Mammary epithelial cell (primary cell): ENCODE measurements at places on chromosomes 4 and X. TPM values are rescaled to one million over a fixed set of nuclear protein-coding genes. Genes with fewer than 3 reads are reported as not detected.

The CCNB3 gene
- 1.8 TPM for polyA plus RNA-seq

The CFAP97 gene
- polyA plus RNA-seq = 15.8 TPM

- DNase-seq = no peak
These were observed 247.4 kb upstream of the GIMD1 start for GRCh38 chr4:106615961-106616360.

DNA sequence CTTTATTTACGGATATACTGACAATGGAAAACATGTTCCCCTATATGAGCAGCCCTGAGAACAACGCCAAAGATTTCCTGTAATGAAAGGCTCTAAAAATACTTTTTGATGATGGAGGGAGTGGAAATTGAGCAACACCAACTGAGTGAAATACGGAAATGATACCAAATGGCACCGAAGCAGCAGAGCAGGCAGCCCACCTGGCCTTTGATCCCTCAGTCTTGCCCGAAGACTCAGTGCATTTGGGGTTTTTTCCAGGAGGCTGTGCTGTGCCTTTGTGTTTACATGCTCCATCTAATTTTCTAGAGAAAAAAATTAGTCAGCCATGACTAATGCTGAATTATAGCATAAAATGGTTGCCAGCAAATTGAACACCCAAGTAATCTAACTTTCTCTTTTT is 169.9 kb upstream of the RBPJ start:
- DNase-seq = peak; percentile 5

- no peak for DNase-seq
These were observed 208.7 kb upstream of the KLF3 start for GRCh38 chr4:38455092-38455862.
